Esophagus squamous epithelium (tissue), 5 donors: ENCODE measurements at places on chromosomes 13 and 19.

DNA sequence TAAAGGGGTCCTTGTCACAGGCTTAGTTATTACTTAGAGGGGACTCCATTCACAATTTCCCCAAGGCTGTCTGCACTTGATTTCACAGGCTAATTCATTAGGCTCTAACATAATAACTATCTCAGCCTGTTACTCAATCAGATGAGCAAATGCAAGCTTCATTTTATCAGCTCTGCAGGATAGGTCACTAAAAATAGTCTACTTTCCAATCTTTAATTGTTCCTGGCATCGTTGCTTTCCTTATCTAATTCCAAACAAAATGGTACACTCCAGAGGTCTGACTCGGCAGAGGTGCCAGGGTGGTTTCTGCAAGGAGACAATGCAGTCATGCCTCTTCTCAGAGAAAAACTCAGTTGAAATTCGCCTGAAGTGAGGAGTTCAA lies 69.7 kb upstream of the SLC15A1 start:
- DNase-seq, result no peak

DNA sequence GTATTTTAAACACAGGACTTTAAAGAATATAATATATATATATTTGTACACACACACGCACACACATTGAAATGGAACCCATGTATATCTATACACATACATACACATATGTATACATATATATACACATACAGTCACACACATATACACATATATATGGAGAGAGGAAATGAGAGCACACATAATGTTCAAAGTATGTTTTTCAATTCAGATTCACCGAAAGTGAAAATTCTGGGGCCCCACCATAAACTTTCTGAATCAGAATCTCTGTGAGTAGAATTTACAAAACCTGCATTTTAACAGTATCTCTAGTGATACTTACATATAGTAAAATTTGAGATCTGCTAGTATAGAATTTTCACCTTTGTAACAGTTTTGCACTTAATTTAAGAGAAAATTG lies 60.4 kb upstream of the OBI1 start:
- DNase-seq, result no peak

- no peak for DNase-seq
Measured at GRCh38 chr13:96499656-96500055, 409.7 kb downstream of the HS6ST3 start.

DNA sequence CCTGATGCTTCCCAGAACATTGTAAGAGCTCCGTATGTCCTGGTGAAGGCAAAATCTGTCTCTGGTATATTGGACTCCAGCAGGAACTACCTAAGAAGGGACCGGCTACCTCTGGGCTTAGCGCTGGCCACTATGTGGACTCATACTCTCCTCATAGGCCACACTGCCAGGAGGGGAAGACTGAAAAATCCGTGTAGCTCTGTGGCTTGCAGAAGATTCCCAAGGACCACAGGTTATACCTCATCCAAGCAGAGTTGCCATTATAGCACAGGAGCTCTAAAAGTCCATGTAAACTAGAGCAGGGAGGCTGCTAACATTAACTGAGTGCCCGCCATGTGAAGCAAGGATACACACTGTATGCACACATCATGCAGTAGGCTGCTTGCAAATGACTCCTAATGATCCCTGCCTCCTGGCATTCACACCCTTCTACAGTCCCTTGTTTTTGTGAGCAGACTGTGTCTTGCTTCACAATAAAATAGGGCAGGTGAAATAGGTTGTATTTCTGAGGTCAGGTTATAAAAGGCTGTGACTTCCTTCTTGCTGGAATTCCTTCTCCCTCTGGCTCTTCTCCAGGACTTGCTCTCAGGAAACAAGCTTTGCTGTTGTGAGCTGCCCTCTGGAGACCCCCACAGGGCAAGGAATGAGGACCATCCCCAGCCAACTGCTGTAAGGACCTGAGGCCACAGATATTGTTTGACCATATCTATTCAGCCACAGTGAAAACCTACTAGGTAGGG lies 192.6 kb upstream of the UBL3 start:
- DNase-seq, result no peak

GRCh38 chr19:39080431-39080830 lies 3.7 kb upstream of the ACP7 start:
- DNase-seq, result no peak

GRCh38 chr13:46804391-46804815 lies 7.4 kb upstream of the ESD start:
- no peak for DNase-seq

- no peak for DNase-seq
Measured at GRCh38 chr19:50416034-50416977, 2.4 kb upstream of the SPIB start.

DNA sequence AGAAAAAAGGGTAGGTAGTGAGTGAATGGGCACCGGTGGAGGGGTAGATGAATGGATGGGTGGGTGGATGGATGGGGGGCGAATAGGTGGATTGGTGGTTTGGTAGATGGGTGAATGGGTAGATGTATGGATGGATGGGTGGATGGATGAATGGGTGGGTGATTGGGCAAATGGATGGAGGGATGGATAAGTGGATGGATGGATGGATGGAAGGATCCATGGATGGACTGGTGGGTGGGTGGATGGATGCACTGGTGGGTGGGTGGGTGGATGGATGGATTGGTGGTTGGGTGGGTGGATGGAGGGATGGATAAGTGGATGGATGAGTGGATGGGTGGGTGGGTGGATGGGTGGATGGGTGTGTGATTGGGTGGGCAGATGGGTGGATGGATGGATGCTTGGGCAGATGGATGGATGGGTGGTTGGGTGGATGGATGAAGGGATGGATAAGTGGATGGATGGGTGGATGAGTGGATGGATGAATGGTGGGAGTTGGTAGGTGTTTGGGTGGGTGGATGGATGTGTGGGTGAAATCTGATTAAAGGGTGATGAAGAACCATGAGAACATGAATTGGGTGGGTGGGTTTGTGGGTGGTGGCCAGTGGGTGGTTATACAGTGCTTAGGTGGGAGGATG lies 2.3 kb downstream of the ANKRD24 start:
- DNase-seq, result no peak

DNA sequence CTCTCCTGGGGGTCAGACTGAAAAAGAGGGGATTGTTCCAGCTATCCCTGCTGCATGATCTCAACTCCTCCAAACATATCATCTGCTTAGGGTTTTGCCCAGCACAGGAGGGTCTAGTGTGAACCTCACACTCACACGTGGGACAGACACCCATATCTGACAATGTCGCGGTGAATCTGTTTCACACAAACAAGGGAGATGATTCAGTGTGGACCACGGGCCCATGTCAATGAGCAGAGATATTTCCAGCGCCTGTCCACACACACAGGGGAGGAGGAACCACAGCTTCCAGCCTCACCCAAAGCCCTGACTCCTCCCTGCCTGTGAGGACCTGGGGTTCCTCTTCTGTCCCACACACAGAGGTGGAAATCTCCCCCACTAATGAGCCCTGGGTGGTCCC lies 29.6 kb upstream of the KIR3DL3 start:
- no peak for DNase-seq

- DNase-seq, result no peak
Measured at GRCh38 chr19:2722541-2723344, 1.6 kb upstream of the DIRAS1 start.

- no peak for DNase-seq
Measured at GRCh38 chr13:36712770-36713169, 39.0 kb downstream of the SERTM1 start.

- DNase-seq, result no peak
Measured at GRCh38 chr19:47479701-47480503, 4.1 kb downstream of the KPTN start.

GRCh38 chr13:106176117-106176516 lies 359.3 kb downstream of the EFNB2 start:
- DNase-seq, result no peak

DNA sequence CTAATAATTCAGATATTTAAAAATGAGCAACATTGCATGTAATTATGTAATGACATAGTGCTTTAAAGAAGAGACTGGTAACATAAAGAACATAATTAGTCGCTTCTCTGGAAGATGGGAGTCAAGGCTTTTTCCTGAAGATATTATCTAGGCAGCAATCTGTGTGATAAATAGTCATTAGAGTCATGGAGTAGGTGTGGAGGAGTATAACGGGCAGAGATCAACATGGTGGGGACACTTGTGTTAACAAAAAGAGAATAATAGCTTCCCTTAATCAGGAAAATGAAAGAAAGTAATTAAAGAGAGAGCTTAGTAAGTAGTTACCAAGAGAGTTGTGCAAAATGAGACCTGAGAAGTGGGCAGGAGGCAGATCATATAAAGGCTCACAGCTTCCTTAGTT lies 1417.1 kb upstream of the ATXN8OS start:
- DNase-seq, result no peak

DNA sequence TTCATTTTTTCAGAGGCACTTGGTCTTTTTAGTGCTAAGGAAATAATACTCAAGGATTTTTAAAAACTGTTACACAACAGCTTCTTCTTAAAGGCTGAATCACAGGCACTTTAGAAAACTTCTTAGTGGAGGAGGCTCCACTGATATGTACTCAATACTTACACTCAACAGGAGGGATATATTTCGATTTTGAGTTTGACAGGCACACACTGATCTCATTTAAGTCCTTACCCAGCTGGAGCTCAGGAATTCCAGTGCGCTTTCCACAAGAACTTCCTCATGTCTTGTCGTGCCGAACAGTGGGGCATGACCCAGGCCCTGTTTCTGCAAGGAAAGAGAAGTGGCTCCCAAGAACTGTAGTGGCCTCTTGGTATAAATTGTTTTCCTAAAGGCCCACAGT lies 103.8 kb downstream of the RGCC start:
- DNase-seq, result no peak

GRCh38 chr13:101773062-101773461 lies 320.6 kb downstream of the ITGBL1 start:
- no peak for DNase-seq

- no peak for DNase-seq
Measured at GRCh38 chr19:31071136-31071855, 277.9 kb downstream of the TSHZ3 start.

DNA sequence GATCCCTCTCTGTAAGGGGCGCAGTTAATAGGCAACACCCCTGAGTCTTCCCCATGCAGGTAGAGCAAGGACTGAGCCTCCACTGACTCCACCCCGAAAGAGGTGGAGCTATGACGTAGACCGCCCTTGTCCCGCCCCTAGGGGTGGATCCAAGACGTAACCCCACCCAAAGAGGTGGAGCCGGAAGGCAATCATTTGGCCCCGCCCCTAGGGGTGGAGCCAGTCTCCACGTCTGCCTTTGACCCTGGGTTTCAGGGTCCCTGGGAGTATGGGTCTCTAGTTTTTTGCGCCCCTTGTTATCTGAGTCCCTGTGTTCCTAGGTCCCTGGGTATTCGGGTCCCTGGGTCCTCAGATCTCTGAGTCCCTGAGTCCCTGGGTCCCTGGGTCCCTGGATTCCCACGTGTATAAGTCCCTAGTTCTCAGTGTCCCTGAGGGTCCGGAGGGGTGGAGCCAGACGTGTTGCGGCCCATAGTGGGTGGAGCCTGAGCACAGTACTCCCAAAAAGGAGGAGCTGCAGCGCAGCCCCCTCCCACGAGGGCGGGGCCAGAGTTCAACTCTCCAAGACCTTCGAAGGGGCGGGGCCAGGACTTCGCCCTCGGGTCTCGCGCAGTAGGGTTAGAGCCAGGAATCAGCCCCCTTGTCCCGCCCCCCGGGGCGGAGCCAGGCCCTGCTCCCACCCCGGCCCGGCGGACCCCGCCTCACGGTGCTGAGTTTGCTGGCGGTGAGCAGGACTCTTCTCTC lies 5.3 kb downstream of the DENND1C start:
- no peak for DNase-seq

DNA sequence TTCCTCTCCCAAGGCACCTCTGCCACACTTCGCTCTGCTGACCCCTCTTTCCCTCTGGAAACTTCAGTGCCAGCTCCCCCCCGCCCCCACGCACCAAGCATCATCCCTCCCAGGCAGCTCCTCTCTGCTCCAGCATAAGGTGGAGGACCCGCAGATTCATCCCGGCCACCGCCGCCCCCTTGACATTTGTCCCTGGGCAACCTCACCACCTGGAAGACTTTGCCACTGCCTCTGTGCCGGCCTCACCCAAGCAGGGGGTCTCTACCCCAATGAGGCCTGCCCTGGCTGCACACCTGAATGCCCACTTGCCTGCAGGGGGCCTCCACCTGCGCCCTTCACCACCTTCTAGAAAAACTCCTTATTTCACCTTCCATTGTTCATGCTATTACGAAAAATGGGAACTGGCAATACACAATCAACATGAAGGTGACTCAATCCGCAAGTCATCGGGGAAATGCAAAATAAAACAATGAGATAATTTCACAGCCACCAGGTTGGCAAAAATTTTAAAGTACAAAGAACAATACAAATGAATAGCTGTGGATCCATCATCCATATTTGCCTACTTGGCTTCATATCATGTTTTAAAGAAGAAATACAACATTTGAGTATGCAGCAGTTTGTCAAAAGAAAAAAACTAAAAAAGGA lies 21.9 kb downstream of the CCNE1 start:
- DNase-seq, result no peak

DNA sequence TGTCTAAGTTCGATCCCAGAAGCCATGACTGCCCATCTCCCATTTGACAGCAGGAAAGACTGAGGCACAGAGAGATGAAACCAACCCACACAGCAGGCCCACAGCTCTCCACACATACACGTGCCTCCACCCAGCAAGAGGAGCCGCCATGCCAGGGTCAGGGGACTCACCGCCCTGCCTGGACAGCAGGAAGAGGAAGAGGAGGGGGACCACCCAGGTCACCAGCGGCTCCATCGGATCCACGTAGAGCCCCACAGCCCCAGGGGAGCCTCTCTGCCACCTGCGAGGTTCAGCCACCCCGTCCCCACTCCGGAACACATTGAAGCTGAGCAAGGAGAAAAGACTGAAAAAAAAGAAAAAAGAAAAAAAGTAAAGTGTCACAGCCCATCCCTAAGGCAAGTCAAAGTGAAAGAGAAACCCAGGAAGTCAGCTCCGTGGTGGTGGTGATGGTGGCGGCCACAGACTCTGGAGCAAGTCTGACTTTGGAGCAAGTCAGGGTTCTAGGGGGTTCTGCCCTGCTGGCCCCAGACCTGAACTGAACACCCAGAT lies at the start of gene IL12RB1:
IL12RB1 (minus strand) TSS at position 345 of the 549 bp plus-strand sequence; CDS start at position 234, 111 bp downstream.
- DNase-seq, result no peak

- no peak for DNase-seq
Measured at GRCh38 chr13:96417939-96418685, 328.2 kb downstream of the HS6ST3 start.

- DNase-seq, result no peak
Measured at GRCh38 chr13:106899442-106899841, 331.5 kb upstream of the ARGLU1 start.

- DNase-seq, result no peak
Measured at GRCh38 chr13:51912511-51913225, 50.9 kb downstream of the CCDC70 start.

- no peak for DNase-seq
Measured at GRCh38 chr19:16608290-16608739, 19.7 kb downstream of the MED26 start.
